ENCODE measurements at places on chromosomes 3 and 15. TPM values are rescaled to one million over a fixed set of nuclear protein-coding genes. Genes with fewer than 3 reads are reported as not detected.

The SLC24A5 gene
- not detected for total RNA-seq

The DUSP7 gene
- 11.0 TPM for total RNA-seq

The CCDC39 gene
- total RNA-seq, result not detected

The IGDCC3 gene
- 7.1 TPM for total RNA-seq

The RPSA gene
- total RNA-seq, result 1,633 TPM

The SOX2 gene
- not detected for total RNA-seq

The SKOR1 gene
- 0.79 TPM for total RNA-seq

The TNFAIP8L3 gene
- not detected for total RNA-seq

The CHRNB4 gene
- total RNA-seq, result not detected

The PTX3 gene
- 0.43 TPM for total RNA-seq

The METTL6 gene
- 15.8 TPM for total RNA-seq

The TTLL3 gene
- 90.3 TPM for total RNA-seq

The INSYN1 gene
- total RNA-seq, result under 0.01 TPM

The SCN5A gene
- total RNA-seq, result 2.0 TPM

The AGBL1 gene
- not detected for total RNA-seq

The CCR8 gene
- not detected for total RNA-seq

The CEMIP gene
- total RNA-seq, result 29.6 TPM

The DNAH12 gene
- total RNA-seq, result 0.11 TPM

The GHSR gene
- total RNA-seq, result not detected

The SQOR gene
- 3.9 TPM for total RNA-seq

The ALDH1L1 gene
- 0.39 TPM for total RNA-seq

The ULK4 gene
- 11.4 TPM for total RNA-seq

The TRH gene
- not detected for total RNA-seq

The IQGAP1 gene
- 336 TPM for total RNA-seq

The CFAP44 gene
- 7.5 TPM for total RNA-seq

The OTOL1 gene
- not detected for total RNA-seq

The COMMD2 gene
- 25.5 TPM for total RNA-seq

The PLIN1 gene
- 0.33 TPM for total RNA-seq

The EXD1 gene
- total RNA-seq, result not detected

The MKRN3 gene
- total RNA-seq, result 0.11 TPM

The CGGBP1 gene
- 55.4 TPM for total RNA-seq

The GLDN gene
- not detected for total RNA-seq

The RGMA gene
- 0.11 TPM for total RNA-seq

The SV2B gene
- not detected for total RNA-seq

The TMEM202 gene
- total RNA-seq, result not detected

The ERICH6 gene
- 0.39 TPM for total RNA-seq

The APOD gene
- not detected for total RNA-seq

The ADPRH gene
- 25.3 TPM for total RNA-seq

The SLC22A14 gene
- total RNA-seq, result 1.6 TPM

The MUSTN1 gene
- 0.79 TPM for total RNA-seq

The GNAI2 gene
- total RNA-seq, result 188 TPM
